ENCODE measurements at places on chromosomes 7 and 10.

- no peak for DNase-seq
Observed at GRCh38 chr10:62726638-62727037, 77.9 kb upstream of the ADO start.

DNA sequence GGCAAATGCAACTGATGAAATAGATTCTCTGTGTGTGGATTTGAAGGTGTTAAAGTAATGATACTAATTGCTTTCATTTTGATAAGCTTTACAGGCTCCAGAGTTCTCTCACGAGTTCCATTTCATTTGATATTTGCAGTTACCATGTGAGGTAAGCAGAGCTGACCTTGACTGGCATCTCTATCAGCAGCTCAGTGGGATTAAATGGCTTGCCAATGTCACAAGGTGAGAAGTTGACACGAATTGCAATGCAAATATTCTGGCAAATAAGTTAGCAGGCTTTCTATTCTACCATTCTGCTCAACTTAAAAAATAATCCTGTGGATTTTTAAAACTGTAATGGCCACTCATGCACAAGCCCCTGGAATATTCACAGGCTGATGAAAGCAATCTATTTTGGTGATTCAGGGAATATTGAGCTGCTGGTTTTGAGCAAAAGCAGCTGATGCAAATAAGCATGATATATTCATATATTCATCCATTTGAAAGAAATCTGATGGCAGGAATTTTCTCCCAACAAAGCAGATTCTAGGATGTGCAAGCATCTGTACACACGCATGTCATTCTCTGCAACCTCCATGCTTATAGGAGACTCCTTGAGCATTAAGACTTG lies 64.5 kb upstream of the ANKRD1 start:
- DNase-seq = no peak

DNA sequence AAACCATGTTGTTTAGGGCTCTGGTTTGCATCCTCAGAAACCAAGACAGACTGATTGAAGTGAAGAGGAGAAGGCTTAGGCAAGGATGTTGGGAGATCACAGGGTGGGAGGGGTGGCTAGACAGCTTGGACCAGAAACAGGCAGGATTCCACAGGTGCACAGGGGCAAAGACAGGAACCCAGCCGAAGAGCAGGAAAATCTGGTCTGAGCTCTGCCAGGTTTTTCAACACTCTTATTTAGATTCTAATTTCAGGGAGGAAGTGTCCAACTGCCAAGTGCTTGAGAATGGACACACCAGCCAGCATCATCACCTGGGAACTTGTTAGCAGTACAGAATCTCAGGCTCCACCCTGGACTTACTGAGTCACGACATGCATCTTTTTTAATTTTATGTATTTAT lies 93.8 kb downstream of the MARCHF5 start:
- DNase-seq = no peak

- DNase-seq = no peak
Observed at GRCh38 chr7:80147543-80148391, 13.1 kb downstream of the GNAI1 start.

DNA sequence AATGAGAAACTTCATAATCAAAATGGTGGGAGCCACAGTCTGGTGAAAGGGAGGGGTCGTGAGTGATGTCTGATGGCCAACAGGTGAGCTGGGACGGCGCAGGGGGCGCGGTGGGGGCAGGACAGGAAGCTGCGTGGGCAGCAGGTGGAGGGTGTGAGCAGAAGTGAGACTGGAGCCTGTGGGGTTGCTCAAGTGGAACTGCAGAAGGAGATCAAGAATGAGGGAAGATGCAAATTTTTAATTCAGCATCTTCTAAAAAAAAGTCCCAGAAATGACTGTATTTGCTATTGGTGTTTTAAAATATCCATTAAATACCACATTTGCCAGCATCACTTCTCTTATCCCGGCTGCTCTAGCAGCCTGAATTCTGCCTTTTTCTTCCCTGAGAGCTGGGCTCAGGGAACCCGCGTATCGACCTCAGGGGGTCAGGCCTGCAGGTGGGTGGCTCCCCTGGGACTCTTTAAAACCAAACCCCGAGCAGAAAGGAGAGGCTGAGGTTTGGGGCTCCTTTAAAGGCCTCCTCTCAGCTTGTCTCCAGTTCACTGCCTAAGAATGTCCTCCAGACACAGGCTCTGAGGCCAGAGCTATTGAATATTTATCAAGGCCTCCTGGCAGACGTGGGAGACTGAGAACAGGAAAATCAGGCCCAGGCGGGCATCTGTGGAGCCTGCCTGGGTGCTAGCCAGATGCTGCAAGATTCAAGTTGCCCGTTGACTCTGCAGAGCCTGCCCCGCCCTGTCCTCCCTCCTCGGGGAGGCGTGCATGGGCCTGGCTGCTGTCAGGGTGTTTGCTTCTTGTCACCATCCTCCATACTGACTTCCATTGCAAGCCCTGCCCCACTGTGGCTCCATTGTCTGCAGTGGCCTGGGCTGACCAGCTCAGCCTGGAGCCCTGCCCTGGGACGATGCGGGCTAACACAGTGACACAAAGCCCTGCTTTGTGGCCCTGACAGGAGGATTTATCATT lies 53.9 kb downstream of the SYPL1 start:
- DNase-seq = peak; percentile 77

DNA sequence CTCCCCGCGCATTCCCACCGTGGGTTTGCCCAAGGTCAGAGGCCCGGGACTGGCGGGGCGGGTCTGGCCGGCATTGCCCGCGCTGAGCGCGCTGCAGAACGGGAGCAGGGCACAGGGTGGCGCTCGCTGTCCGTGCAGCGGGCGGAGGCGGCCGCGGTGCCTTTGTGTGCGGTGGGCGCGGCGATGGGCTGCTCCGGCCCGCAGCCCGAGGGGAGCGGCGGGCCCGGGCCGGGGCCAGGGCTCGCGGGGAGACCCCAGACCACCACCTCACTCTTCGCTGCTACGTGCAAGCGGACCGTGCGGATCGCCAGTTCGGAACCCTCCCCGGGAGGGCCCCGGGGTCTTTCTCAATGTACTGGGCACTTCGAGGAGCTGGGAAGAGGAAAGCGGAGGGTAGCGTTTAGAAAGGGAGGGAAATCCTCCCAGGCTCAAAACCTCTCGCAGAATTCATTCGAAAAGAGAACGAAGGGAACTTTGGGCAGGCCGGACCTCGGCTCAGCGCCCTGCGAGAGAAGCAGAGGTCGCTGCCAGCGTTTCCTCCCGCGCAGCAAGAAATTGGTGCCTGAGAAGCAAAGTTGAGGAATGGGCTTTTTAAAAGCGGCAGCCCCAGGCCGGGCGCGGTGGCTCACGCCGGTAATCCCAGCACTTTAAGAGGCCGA lies 8.5 kb downstream of the SP8 start:
- peak; percentile 36 for DNase-seq

GRCh38 chr7:38211486-38211885 lies 33.4 kb downstream of the STARD3NL start:
- no peak for DNase-seq

- no peak for DNase-seq
Observed at GRCh38 chr10:62699148-62699547, 105.4 kb upstream of the ADO start.

GRCh38 chr7:131094685-131095084 lies 233.0 kb upstream of the MKLN1 start:
- no peak for DNase-seq

DNA sequence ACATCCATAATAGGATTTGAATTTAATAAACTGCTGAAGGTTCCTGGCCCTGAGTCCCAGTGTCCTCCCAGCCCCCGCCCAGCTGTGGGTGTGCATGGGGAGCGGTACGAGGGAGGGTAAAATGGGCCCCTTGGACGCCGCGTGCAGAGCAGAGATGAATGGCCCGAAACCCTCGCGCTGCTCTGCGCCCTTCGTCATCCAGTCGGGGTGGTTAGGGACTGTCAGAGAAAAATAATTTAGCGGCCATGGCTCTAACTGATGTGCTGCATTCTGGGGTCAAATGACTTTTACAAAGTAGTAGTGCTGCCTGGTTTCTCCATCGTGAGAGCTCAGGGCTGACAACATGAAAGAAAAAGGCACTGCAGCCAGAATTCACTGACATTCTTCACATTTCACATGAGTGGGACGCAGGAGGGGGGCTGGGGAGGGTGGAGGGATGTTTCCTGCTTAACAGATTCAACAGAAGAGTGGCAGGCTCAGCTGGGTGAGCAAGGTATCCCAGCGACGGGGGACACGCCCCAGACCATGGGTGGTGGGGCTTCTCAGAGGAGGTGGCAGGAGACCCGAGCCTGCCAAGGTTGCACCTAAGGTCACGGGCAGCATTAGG lies 304.5 kb downstream of the WDR37 start:
- DNase-seq = no peak

- DNase-seq = no peak
Observed at GRCh38 chr10:18221123-18221522, 80.9 kb downstream of the CACNB2 start.

DNA sequence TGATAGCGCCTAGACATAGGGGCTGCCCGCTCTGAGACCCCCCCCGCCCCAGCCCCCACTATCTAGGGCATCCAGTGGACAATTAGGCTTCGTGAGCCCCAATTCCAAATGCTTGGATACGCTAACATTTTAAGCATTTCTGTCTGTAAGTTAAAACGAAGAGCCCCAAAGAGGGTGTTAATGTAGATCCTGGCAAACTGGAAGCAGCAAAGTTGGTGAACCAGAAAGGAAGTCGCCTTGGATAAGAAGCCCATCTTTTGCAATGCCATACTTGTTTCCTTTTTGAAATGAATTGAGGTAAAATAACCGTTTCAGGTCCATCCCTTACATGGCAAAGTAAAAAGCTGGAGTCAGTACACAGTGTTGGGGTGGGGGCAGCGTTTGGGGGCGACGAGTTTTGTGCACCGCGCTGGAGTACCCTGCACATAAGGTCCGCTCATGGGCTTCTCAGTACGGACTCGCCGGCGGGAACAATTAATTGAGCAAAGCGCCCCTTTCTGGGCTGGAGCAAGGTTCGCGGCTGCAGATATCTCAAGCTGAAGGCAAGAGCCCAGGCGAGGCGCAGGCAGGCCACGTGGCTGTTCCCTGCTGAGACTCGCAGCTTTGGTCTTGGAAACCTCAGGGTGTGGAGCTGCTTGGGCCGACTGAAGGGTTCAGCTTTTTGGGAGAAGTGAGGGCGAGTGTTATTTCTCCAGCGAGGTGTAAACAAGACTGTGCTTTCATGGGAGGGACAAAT lies 1.4 kb upstream of the TWIST1 start:
- no peak for DNase-seq

- DNase-seq = no peak
Observed at GRCh38 chr7:48182718-48183369, 11.6 kb downstream of the ABCA13 start.

DNA sequence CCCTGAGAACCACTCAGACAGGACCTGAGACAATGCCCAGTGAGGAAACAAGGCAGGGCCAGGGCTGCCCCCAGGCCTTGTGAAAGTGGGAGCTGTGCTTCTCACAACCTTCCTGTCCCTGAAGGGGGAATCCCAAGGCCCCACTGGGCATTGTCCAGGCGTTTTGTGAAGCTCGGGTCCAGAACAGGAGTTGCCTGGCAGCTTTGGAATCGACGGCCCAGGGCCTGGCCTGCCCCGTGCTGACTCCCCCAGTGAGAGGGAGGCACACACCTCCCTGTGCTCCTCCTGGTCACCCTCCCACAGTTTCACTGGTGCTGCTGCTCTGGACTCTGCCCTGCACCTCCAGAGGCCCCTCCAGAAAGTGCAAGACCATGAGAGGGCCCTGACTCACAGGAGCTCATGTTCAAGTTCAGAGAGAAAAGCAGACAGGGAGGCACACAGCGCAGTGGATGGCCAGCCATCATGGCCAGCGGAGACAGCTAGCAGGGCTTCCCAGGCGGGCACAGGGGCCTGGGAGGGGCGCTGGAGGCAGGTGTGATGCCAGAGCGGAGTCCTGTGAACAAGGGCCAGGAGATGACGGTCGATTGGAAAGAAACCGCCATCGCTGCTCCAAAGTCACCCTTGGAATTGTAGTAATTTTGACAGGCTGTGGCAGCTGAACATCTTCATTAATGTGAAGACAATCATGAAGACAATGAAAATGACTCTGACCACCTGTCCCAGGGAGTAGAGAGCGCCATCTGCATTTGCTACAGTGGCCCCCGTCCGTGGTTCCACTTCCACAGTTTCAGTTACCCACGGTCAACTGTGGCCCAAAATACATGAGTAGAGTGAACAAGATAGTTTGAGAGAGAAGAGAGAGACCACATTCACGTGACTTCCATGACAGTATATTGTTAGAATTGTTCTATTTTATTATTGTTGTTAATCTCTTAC lies 103.7 kb downstream of the MKI67 start:
- DNase-seq = no peak

DNA sequence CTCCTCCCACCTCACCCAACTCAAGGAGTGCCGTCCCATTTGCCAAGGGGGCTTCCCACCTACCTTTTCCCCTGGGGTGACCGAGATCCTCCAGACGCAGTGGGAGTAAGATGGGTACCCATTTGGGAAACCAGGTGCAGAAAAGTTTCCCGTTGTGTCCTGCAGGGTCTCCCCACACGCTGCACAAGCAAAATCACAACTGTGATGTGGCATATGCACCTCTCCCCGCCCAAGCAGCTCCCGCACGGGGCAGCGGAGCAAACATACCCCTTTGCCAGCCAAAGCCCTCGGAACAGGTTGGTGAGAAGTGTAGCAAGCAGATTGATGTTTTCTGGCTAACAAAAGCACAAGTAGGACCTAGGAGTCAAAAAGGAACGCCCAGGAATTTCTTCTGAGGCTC lies 51.5 kb upstream of the OPALIN start:
- no peak for DNase-seq

GRCh38 chr7:128115821-128116723 lies 84.8 kb upstream of the LRRC4 start:
- DNase-seq = peak; percentile 12

DNA sequence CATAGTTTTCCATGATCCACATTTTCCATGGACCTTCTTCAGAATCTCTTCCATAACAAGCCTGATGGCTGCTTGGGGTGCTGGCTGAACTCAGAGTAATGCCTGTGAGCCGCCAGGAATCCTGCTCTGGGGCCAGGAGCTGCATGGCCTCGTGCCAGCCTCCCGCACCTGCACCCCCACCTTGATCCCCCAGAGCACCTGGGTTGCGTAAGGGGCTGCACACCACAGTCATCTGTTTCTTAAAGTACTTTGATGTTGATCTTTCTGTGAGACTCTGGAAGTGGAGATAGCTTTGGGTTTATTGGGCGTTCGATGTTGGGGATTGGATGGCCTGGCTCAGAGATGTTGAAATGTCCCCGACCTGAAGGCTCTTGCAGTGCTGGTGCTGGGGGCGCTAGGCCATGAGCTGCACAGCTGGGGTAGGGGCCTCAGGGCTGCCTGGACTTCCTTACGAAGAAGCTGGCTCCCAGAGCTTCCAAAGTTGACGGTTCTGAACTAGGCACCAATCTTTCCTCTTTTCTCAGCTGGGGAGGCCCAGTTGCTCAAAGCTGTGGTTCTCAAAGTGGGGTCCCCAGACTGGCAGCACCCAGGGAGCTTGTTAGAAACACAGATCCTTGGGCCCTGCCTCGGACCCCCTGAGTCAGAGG lies 534.0 kb downstream of the DNAJB6 start:
- no peak for DNase-seq

DNA sequence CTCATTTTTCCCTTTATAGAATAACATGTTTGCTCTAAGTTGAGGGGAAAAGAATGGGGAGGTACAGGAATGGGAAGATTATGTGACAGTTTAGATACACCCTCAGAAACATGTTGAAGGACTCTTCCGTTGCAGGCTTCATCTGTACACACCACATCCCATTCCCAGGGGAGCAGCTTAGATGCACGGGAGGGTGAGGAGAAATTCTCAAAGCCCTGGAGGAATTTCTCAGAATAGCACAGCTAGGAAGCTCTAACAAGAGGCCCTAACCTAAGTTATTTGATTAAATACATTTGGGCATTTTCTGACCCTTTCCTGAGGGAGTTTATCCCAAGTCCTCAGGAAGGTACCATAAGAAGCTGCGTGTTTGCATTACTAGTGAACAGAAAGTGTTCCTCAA lies 660.2 kb upstream of the IGFBP3 start:
- DNase-seq = no peak

GRCh38 chr10:129719415-129719739 lies 244.7 kb downstream of the EBF3 start:
- DNase-seq = peak; percentile 8

GRCh38 chr7:129612112-129613015 lies 844 bp downstream of the NRF1 start:
- DNase-seq = peak; percentile 52
